ENCODE measurements at places on chromosomes 1 and 21.

- DNase-seq: no peak
Measured at GRCh38 chr1:167473761-167474160, 44.6 kb downstream of the CD247 start.

DNA sequence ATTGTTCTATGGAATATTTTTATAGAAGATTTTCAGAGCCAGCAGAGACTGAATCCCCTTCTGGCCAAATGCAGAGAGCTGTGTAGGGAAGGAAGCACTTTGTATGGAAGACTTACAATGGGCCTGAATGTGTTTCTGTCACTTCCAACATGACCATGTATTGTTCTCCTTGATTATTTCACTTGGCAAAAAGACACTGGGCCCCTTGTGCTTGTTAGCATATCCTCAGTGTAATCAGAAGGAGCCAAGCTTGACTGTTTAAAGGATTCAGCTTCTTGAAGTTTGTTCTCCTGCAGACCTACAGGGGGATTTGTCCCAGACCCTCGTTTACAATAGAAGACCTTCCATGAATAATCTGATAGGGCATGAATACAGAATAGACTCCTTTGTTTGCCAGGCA lies 48.1 kb upstream of the UBE2U start:
- DNase-seq: no peak

- DNase-seq: no peak
Measured at GRCh38 chr1:227808566-227808965, 6.9 kb upstream of the PRSS38 start.

- no peak for DNase-seq
Measured at GRCh38 chr1:80776266-80776665, 1024.5 kb upstream of the ADGRL2 start.

DNA sequence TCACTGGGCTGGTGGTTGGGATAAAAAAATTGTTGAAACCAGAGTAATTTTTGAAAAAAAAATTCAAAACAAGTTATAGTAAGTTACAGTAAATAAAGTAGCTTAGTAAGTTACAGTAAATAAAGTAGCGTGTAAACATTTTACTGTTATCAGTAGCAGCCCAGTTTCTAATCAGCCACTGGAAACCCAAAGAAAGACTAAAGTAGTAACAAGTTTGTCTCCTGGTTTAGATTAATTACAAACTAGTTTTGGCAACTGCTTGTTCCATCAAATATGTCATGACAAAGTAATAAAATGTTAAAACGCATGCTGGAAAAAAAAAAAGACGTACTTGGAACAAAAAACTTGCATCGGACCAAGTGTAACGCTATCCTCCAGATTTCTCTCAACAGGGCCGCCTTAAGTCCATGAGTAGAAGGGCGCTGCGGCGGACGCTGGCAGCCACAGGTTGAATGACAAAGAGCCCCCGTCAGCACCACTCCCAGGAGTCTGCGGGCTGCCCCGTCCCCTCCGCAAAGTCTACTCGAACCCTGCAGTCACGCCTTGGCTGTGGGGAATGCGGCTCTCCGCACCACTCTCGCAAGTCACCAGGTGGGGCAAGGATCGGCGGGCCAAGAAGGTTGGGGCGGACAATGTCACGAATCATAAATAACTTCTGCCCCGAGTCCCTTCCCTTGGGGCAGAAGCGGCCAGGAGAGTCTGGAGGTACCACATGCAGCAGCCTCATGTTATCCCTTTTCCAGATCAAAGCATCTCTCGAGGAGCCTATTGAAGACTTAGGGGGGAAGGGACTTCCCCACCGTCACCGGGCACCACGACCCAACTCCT lies 837 bp downstream of the SLC16A1 start:
- no peak for DNase-seq

DNA sequence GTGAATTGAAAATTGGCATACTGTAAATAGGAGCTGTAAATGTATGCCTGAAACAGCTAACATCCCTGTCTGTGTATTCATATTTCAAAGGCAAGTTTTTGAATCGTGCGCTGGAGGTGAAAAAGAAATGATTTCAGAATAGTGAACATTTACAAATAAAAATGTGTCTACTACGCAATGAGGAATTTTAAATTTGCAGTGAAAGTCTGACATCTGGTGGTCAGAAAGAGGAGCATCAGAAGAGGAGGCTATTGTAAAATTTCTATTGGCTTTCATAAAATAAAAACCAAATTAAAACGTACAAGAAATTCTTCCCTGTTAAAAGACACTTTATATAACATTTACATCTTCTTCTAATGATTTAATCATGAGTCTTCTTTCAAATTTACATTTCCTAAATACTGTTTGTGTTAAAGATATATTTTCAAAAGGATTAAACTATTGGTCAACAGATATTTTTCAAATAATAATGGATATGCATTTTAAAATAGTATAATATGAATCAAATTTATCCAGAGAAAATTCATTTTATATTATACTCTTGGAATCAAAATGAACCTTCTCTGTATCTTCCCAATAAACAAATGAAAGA lies 113.7 kb upstream of the RRP15 start:
- DNase-seq: peak; percentile 34

- no peak for DNase-seq
Measured at GRCh38 chr1:234309598-234310459, 63.4 kb upstream of the COA6 start.

- DNase-seq: peak; percentile 33
Measured at GRCh38 chr1:9410737-9411297, 118.1 kb downstream of the SPSB1 start.

- DNase-seq: no peak
Measured at GRCh38 chr1:47993416-47993740, 3.8 kb downstream of the TRABD2B start.

DNA sequence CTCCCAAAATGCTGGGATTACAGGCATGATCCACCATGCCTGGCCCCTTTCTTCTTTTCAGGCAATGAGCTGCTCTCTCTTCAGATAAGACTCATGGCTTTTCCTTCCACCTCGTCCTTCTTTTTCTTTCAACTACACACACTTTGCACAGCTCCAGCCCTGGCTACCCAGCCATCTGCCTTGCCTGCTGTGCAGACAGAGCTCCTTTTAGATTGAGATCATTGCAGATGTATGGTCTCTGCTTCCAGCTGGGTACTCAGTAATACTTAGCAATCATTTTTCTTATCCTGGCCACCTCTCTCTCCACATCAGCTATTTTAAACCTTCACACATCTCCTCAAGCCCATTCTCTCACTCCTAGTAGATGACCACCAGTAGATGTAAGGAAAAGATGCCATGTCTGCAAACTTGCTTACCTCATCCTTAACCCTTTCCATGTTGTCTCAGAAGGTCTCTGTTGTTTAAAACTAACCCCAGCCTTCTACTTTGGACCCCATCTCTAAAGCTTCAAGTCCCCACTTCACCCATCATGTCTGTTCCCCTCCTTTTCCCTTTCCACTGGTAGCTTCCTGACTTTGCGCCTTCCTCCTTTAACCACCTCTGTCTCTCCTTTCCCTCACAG lies 7.3 kb downstream of the RAB4A start:
- no peak for DNase-seq

DNA sequence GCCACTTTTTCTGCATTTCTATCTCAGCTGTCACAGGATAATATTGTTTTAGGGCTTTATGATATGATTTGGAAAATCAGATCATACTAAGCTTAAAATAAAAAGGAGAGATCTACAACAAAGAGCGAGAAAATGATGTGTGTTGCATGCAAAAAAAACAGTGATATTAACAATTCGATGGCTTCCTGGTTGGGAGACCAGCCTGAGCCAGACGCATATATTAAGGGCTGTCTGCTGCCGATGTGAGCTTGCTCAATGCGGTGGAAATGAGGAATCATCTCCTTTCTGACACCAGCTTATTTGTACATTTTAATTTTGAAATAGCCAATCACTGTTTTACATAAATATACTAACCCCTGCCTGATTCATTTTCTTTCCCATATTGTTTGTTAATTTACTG lies 862.6 kb downstream of the USP25 start:
- DNase-seq: no peak

- no peak for DNase-seq
Measured at GRCh38 chr1:207397525-207397926, 56.6 kb upstream of the CR2 start.

- no peak for DNase-seq
Measured at GRCh38 chr1:37755951-37756560, 8.9 kb downstream of the EPHA10 start.

DNA sequence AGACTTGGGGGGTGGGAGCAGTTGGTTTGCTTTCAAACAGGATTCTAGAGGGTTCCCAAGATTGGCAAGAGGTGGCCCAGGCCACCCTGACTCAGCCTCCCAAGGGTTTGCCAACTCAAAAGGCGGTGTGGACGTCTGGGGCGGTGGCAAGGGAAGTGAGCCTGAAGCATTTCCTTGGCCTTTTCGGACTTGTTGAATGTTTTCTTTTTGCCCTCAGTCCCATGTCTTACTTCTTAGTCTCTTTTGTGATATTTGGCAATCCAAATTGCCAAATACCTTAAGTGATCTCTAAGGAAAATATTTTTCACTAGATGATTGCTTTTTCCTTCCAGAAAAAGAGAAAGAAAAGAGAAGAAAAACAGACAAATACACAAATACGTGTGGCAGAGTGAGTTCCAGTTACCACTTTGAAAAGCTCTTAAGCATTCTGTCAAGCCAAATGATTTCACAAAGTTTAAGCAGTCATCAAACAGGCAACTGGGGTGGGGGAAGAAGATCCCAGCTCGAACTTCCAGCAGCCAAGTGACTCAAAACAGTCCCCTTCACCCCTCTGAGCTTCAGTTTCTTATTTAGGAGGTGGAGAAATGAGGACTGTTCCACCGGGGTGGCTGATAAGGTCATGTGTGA lies 374.6 kb upstream of the USP24 start:
- DNase-seq: no peak

- no peak for DNase-seq
Measured at GRCh38 chr1:7292714-7293419, 478.2 kb upstream of the VAMP3 start.

DNA sequence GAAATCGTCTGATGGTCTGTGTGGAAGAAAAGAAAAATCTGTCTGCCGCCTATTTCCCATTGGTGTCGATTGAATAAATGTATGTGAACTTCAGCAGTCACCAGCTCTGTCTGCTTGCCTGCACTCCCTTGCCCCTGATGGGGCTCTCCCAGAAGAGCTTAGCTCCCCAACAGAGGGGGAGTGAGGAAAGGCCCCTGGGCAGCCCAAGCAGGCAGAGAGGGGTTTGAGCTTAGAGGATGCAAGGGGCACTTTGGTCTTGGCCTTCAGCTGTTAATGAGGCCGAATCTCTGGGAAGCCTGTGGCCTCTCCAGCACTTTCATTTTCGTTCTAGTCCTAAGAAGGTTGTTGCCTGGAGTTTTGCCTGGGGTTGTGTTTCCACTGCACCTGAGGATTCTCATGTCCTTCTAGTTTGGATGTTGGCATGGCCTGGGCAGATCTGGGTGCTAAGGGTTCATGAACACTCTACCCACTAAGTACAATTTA lies 2.8 kb downstream of the FOXD2 start:
- no peak for DNase-seq

DNA sequence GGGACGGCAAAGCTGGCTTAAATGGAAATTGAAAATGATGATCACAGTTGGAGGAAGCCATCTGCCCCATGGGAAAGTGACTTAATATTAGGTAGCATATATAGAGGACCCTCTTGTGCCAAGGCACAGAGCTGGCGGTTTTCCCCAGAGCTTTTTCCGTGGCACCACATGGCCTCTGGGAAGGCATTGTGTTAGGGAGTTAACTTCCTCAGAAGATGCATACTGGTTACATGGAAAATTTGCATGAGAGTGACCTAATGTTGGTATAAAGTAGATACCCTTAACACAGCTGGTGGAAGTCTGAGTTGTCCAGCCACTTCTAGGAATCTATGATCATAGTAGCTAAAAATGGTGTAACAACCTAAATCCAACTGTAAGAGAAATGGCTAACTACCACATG lies 27.3 kb downstream of the CAP1 start:
- DNase-seq: no peak

- no peak for DNase-seq
Measured at GRCh38 chr21:45803618-45804340, 160.3 kb downstream of the PCBP3 start.

GRCh38 chr1:42529724-42530181 lies 66.7 kb downstream of the CCDC30 start:
- DNase-seq: peak; percentile 85

GRCh38 chr1:101452825-101453224 lies 216.0 kb downstream of the S1PR1 start:
- no peak for DNase-seq

GRCh38 chr1:160544647-160545046 lies 21.6 kb upstream of the SLAMF6 start:
- DNase-seq: no peak

DNA sequence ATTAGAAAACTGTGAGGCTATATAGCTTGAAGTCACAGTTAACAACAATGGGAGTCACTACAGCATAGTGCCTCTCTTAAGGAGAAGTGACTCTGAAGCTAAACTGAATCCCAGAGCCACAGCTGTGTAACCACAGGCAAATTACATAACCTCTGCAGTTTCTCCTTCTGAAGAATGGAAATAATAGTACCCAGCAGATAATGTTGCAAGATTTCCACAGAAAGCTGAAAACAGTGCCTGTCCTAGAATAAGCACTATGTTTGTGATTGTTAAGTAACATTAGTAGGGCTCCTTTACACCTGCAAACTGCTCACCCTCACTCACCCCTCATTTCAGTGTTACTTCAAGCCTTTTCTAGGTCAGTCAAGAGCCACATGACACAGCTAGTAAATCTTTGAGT lies 886.7 kb downstream of the PLA2G4A start:
- DNase-seq: no peak

DNA sequence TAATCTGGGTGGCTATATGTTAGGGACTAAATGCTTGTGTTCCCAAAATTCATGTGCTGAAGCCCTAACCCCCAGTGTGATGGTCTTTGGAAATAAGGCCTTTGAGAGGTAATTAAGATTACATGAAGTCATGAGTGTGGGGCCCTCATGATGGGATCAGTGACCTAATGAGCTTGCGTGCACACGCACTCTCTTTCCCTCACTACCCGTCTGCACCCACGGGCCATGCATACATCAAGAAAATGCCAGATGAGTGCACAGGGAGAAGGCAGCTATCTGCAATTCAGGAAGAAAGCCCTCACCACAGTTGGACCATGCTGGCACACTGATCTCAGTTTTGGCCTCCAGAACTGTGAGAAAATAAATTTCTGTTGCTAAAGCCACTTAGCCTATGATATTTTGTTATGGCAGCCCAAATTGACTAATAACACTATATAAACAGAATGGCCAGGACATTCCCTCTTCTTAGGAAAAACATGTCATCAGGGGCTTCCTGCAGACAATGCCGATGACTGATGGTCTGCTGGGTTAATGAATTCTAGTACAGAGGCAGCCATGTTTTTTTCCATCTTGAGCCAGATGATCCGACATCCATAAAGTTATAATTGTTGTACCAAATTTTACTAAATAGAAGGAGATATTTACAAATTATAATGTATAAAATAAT lies 18.1 kb upstream of the MYOG start:
- DNase-seq: no peak

- no peak for DNase-seq
Measured at GRCh38 chr1:25688390-25689119, 72.0 kb downstream of the MAN1C1 start.

Measured in HS-5 (cell line).